ENCODE measurements at places on chromosomes 6 and 20.

DNA sequence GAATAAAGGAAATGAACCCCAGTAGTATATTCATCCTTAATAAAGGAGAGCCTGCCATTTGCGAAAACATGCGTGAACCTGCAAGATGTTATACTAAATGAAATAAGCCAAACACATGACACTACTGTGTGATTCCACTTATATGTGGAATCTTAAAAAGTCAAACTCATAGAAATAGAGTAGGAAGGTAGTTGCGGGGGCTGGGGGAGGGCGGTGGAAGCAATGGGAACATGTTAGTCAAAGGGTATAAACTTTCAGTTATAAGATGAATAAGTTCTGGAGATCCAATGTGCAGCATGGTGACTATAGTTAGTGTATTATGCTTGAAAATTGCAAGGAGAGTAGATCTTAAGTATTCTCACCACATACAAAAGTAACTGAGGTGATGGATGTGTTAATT is 72.9 kb downstream of the ANKRD6 start:
- DNase-seq: no peak

DNA sequence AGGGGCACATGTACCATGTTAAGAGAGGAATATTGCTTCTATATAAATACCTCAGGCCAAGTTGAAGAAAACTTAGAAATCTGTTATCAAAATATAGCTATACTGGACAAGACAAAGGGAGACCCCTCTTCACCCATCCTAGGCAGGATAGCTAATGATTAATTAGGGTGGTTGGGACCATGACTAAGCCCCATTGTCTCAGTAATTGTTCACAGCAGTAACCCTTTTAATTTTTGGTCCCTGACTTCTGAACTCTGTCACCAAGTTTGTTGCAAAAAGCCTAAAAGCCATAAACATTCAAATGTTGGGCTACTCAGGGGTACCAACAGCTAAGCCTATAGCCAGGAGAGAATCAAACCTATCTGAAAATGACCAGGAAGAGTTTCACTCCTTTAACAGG is 19.2 kb upstream of the BTN3A2 start:
- DNase-seq: no peak

DNA sequence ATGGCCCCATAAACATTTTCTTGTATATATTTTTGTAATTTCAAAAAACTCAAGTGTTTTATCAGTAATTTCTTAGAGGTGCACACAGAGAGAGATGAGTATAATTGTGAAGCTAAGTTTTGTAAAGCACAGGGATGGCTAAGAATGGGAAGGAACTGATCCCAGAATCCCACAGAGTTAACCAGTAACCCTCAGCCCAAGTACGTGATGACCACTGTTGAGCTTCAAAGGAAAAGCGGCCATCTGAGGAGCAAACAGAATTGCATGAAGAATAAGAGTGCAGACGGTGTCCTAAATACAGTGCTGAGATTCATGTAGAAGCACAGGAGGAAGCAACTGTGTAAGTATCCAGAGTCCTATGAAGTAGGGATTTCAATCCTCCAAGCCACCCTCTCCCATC is 28.1 kb upstream of the HLA-C start:
- no peak for DNase-seq

DNA sequence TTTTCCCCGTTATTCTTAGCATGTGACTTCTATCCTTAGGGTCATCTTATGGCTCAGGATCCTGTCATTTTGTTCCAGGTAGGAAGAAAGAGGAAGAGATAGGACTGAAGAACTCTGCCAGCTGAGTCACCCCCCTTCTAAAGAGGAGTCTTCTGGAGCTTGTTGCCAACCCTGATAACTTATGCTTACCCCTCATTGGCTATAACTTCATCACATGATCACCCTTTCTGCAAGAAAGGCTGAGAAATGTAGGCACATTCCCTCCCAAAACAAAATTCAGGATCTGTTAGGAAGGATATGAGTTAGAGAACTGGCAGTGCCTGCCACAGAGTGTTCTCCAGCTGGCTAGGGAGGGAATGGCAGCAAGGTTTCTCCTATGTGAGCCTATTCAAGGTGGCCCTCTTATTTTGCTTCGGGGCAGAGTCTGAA is 35.6 kb downstream of the ARFGEF2 start:
- no peak for DNase-seq

DNA sequence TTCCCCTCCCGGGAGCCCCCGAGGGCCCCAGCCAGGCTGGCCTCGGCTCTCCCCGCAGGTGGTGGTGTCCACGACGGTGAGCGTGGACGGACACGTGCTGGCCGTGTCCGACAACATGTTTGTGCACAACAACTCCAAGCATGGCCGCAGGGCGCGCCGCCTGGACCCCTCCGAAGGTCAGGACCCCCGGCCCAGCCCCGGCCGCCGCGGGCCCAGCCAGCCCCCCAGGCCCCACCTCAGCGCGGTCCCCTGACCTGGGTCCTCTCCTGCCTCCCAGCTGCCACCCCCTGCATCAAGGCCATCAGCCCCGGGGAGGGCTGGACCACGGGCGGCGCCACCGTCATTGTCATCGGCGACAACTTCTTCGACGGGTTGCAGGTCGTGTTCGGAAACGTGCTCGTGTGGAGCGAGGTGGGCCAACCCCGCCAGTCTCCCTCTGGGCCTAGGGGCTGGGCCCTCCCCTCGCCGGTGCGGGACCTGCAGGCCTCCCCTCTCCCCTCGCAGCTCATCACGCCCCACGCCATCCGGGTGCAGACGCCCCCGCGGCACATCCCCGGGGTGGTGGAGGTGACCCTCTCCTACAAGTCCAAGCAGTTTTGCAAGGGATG is 51.0 kb downstream of the CPXM1 start:
- no peak for DNase-seq

- no peak for DNase-seq
Observed at GRCh38 chr6:165941249-165941775, 226.3 kb downstream of the TBXT start.

DNA sequence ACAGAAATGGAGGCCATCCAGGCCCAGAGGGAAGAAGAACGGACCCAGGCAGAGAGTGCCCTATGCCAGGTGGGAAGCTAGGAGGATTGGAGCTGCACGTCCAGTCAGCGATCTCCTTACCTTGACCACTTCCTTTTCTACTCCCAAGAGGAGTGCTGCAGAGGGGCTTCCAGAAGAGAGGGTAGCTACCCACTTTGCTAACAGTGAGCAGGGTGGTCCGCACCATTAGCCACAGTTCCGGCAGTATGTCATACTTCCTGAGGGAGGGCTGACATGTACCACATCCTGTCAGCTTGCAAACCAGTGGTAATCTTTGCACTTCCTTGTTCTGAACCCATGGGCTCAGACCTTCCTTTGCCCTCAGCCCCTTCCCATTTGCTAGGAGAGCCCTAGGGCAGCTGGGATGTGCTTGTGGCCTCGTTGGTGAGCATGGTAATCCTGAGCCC is 35.4 kb downstream of the CEP250 start:
- peak; percentile 80 for DNase-seq

GRCh38 chr20:11128220-11128718 is 454.5 kb upstream of the JAG1 start:
- DNase-seq: no peak
